ENCODE measurements at places on chromosomes 6 and 20.

GRCh38 chr6:120214088-120214499, 864.5 kb upstream of the MAN1A1 start:
- DNase-seq, result no peak

- DNase-seq, result no peak
Measured at GRCh38 chr6:25954756-25955155, 7.8 kb upstream of the TRIM38 start.

GRCh38 chr6:169893624-169894023, 142.2 kb downstream of the ERMARD start:
- no peak for DNase-seq

GRCh38 chr20:49896204-49896603, 19.1 kb downstream of the SPATA2 start:
- no peak for DNase-seq

DNA sequence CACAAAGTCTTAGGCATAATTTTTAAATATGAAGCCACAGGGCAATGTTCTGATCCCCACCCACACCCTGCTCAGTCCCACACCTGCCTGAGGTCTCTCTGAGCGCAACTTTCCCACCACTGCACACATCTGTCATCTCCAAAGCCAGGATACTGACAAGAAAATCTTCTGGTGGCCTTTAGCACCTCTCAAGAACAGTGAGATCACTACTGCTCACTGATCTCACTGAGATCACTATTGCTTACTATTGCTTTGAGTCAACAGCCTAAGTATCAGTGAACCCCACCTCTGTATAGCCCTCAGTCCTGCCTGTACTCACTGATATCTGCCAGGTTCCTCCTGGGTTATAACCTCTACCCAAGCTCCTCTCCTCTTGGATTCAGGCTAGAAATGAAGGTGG, 6.4 kb downstream of the TNFRSF21 start:
- no peak for DNase-seq

All from esophagus squamous epithelium (tissue), 5 donors.